ENCODE measurements at places on chromosomes 4 and X.

GRCh38 chr4:86587381-86588140 lies 6.6 kb upstream of the PTPN13 start:
- no peak for DNase-seq

GRCh38 chr4:119675391-119675790 lies 46.8 kb upstream of the PDE5A start:
- no peak for DNase-seq

DNA sequence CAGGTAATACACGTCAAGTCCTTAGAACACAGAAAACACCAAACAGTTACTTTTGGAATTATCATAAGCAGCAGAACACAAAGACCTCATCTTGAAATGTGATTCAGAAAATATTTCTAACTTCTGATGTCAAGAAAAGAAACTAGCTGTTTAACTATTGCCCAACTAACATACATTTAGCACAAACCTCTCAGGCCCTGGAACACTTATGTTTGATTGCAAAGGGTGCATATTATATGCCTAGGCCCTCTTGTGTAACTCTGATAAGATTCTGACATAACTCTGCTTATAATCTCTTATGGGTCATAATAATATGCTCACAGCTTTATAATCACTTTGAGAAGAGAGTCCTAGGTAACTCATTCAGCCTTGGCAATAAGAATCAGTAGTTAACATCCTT lies 62.6 kb downstream of the TBC1D9 start:
- DNase-seq, result no peak

DNA sequence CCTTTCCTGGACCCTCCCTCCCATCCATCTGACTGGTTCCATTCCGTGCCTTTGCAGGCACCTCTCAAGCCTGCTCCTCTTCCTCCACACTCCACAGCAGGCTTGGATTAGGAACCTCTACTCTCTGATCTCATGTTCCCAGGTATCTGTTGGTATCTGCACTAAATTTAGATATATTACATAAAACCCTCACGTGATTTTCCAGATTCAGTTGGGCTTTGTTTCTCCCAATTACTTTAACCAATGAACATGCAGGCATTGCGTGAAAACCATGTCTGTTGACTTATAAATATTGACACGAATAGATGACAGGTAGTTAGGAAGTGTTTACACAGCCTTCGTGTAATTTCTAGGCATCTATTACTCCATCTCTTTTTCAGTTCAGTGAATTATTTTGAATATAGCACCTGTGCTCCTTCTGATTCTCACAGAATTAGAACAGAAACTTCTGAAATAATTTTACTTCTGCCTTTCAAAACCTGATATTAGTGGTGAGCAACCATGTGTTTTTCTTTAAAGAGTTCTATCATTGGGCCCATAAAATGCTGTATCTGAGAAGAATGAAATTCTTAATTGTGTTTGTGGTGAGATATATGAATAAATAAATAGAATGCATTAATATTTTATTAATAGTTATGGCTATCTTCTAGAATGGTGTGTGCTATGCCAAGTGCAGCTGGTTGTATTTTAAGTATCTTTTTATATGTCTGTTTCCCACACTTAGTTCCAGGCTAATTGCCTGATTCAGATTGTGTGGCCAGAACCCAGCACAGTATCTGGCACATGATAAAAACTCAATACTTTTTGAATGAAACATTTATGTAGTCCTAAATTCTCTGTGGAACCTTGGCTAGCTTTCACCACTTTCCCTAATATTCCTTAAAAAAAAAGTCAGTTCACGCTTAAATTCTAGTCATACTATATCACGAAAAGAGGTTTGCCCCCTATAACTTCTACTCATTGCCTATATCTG lies 304.8 kb downstream of the QDPR start:
- DNase-seq, result no peak

Data from CD8-positive, alpha-beta T cell (primary cell).